ENCODE measurements at places on chromosomes 1 and 21. TPM values are rescaled to one million over a fixed set of nuclear protein-coding genes. Genes with fewer than 3 reads are reported as not detected.

DNA sequence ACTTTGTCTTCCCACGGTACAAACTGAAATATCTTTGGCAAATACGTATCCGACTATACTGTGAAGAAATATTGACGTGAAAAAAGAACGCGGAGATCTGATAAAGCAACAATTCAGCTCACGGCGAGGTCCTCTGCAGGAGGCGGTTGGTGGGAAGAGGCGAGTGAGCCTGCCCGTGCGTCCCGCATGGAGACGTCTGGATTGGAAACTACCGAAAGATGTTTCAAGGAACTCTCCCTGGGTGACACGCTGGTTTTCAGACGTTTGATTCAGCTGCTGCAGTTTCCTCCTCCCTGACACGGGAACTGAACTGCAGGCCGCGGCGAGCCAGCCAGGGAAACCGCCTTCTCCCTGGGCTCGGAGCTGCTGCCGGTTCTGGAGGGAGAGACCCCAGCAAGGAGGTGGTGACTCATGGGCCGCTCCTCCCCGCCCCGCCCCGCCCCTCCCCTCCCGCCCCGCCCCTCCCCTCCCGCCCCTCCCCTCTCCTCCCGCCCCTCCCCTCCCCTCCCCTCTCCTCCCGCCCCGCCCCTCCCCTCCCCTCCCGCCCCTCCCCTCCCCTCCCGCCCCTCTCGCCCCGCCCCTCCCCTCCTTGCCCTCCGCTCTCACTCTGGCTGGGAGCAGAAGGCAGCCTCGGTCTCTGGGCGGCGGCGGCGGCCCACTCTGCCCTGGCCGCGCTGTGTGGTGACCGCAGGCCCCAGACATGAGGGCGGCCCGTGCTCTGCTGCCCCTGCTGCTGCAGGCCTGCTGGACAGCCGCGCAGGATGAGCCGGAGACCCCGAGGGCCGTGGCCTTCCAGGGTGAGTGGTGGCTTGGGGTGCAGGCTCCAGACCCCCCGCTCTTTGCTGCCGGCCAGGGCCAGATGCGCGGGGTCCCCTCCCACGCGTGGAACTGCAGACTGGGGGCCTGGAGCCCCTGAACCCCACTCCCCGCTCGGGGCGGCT lies at the start of gene COL6A1:
Gene COL6A1, plus strand, starts transcription at position 620 of the 941 bp plus-strand sequence. Its CDS starts 81 bp downstream, at position 701.
- peak; percentile 55 for DNase-seq

DNA sequence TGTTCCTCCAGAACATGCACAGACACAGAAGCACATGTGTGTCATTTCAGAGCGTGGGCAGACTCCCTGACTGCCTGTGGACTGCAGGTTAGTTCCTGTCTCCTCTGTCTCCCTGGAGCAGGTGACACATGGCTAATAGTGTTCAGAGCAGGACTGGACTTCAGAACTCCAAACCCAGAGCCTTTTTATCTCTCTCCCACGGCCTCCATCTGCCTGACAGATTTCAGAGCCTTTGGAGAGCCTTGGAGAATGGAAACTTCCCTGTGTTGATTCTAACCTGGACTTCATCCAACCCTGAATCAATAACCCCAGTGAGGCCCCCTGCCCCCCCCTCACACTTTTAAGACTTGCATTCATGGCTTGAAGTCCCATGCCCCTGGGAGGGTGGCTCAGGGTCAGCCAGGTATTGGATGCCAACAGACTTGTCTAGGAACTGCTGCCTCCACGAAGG lies 44.4 kb downstream of the C1orf198 start:
- DNase-seq = no peak

GRCh38 chr1:47478090-47478489 lies 40.2 kb downstream of the FOXD2 start:
- no peak for DNase-seq

GRCh38 chr1:85122169-85122568 lies 73.9 kb upstream of the MCOLN3 start:
- no peak for DNase-seq

GRCh38 chr21:39385299-39386145 lies 36.6 kb upstream of the HMGN1 start:
- DNase-seq = peak; percentile 74

Gene SLC37A1
- total RNA-seq = 7.2 TPM

Gene CLCA1
- not detected for total RNA-seq

All from SK-MEL-5 (cell line).